Tibial nerve (tissue), 4 donors: ENCODE measurements at places on chromosomes 16 and 17.

- no peaks in the 10 kb centered on the region for H3K36me3 ChIP-seq
- H3K4me1 ChIP-seq = peaks cover 52% of the 10 kb centered on the region
- no peak for DNase-seq
- no peak overlapping the region for H3K4me3 ChIP-seq
- no peak overlapping the region for H3K27ac ChIP-seq
- H3K27me3 ChIP-seq = no peaks in the 10 kb centered on the region
These were observed 53.4 kb downstream of the SNTB2 start for GRCh38 chr16:69240331-69240730.

GRCh38 chr17:5644065-5644464 is 59.8 kb upstream of the NLRP1 start:
- no peak for DNase-seq
- no peaks in the 10 kb centered on the region for H3K4me1 ChIP-seq
- H3K36me3 ChIP-seq = no peaks in the 10 kb centered on the region
- no peak overlapping the region for H3K27ac ChIP-seq

DNA sequence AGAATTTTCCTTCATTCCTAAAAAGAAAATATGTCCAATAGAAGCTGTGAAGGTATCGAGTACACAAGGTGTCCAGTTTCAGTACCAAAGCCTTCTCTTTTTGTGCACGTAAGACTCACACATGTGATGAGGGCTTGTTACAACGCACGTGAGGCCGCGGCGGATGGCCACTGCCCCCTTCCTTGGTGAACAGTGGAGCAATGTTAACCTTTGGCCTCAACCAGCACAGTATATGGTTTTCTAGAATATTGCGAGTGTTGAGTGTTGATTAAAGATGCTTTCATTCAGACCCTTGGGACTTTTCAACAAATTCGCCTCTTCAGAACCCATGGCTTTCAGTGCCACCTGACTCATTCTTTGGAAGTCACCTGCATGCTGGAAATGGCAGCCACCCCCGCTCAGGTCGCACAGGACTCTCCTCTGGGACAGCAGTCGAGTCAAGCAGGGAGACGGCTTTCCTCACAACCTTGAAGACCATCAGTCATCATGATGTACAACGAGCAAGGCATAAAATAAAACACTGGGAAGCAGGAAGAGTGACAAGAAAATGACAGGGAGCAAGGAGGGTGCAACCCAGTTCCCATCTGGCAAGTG is 14.5 kb downstream of the MAP1LC3B start:
- peaks cover 15% of the 10 kb centered on the region for H3K36me3 ChIP-seq
- H3K27ac ChIP-seq = peak overlapping the region; percentile 28
- H3K4me3 ChIP-seq = no peak overlapping the region
- H3K4me1 ChIP-seq = no peaks in the 10 kb centered on the region

DNA sequence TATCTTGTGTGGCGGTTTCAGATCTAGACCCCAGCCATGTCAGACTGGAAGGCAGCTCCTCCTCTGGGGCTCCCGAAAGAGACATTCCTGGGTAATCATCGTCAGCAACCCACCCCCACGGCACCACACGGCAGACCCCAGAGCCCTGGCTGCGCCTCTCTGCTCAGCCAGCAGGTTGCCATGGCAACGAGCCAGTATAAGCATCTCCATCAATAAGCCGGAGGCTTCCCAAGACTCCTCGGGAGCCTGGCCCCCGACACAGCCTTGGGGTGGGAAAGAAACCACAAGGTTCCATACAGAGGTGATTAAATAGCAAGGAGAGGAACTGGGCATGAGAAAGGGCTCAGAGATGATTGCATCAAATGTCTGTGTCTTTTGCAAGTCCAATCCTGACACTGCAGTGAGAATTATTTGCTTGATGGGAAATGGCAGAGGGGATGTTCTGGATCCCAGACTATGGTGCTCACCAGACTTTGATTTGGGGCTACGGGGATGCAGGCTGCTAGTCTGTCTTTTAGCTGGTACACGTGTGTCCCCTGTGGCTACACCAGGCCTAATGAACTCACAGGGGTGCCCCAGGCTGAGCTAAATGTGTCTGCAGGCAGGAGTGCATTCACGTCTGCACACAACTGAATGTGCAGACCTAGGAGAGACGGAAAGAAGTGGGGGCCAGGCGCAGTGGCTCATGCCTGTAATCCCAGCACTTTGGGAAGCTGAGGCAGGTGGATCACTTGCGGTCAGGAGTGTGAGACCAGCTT is 320.5 kb upstream of the TNRC6C start:
- H3K4me3 ChIP-seq = no peak overlapping the region
- H3K36me3 ChIP-seq = no peaks in the 10 kb centered on the region
